Mesenchymal stem cell (in vitro differentiated cells and primary cell): ENCODE measurements at places on chromosomes 4 and X.

DNA sequence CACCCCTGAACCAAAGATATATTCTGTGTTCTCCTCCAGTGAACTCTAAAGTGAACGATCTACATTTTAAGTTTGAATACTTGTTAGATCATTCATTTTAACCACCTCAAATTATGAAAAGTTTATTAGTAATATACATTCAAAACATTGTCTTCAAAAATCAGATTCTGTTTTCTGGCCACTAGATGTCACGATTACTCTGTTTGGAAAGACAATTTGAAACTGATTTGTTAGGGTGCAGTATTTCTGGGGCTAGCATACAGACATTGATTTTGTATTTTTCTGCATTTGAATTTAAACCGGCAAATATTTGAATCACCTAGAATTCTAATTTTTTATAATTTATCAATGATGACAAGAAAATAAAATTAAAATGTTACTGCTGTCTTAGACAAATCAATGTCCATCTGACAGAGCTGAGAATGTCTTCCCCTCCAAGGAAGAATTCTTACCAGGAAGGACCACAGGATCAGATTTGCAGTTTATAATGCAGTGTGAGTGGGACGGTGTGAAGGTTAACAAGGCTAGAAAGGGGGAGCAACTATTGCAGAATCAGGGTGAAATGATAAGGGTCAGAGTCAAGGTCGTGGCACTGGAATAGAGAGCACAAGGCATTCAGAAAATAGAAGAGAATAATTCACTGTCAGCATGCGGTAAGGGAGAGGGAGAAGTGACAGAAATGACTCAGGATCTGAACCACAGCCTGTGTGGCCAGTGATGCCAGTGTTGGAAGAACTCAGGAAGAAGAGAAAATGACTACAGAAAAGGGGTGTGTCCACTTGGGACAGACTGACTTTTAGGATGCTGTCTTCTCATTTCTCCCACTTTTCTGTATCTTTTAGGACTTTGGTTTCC lies 91.6 kb downstream of the ANXA10 start:
- H3K27ac ChIP-seq: no peak overlapping the region
- no peaks in the 10 kb centered on the region for H3K36me3 ChIP-seq
- DNase-seq: peak; percentile 43

GRCh38 chrX:42684065-42684464 lies 93.9 kb downstream of the PPP1R2C start:
- H3K4me1 ChIP-seq: no peaks in the 10 kb centered on the region
- H3K36me3 ChIP-seq: no peaks in the 10 kb centered on the region
- H3K27ac ChIP-seq: no peak overlapping the region
- DNase-seq: no peak

DNA sequence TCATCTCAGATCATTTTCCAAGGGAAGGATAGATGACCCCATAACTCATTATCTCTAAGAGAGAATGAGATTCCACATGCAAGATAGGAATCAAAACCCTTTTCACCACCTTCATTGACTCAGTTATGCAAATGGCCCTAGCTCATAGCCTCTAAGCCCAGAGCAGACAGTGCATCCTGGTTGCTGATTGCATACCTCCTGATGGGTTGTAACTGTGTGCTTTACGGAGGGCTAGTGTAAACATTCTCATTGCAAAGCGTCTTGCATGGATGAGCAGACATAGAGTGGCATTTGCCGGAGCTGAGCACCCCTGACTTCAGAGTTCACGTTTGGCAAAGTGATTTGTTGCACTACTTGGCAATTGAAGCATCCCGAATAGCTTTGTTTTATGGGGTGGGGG lies 151.0 kb downstream of the VCX3A start:
- no peak overlapping the region for H3K27ac ChIP-seq
- DNase-seq: no peak
- no peak overlapping the region for H3K4me3 ChIP-seq
- no peaks in the 10 kb centered on the region for H3K4me1 ChIP-seq
- no peaks in the 10 kb centered on the region for H3K36me3 ChIP-seq

DNA sequence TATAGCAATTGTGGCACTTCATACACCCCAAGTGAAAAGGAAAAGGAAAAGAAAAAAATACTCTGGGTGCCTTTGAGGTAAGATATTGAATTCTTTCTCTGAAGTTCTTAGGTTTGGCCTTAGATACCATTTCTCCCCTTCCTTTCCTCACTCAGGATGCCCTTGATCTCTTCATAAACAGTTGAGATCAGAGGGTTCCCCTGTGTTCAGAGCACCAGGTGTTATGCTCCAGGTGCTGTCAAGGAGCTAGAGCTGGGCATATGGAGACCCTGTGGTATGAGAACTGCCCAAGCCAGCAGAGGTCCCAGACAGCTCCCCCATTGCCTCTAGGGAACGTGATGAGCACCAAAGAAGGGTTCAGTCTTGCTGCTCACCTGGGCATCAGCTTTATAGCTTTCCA lies 17.1 kb upstream of the CD40LG start:
- DNase-seq: no peak
- no peaks in the 10 kb centered on the region for H3K36me3 ChIP-seq
- H3K27me3 ChIP-seq: no peaks in the 10 kb centered on the region
- H3K4me1 ChIP-seq: no peaks in the 10 kb centered on the region

- peak; percentile 22 for DNase-seq
- no peaks in the 10 kb centered on the region for H3K4me1 ChIP-seq
- no peak overlapping the region for H3K4me3 ChIP-seq
- H3K36me3 ChIP-seq: no peaks in the 10 kb centered on the region
- no peaks in the 10 kb centered on the region for H3K27me3 ChIP-seq
Measured at GRCh38 chr4:111400741-111401140, 744.5 kb upstream of the FAM241A start.

DNA sequence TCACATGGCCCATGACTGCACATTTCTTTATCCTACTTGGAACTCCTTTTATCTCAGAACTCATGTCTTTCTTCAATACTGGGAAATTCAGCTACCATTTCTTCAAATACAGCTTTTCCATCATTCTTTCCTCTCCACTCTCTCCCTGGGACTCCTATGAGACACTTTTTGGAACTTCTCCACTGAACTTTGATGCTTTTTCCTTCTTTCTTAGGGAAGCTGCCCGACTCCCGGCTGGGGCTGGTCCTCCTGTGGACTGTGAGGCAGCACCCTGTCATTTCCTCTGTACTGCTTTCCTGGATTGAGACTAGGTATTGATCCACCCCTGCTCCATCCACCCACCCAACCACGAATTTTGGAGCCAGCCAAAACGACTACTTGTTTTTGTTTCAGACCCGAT lies 40.0 kb downstream of the ZFYVE28 start:
- H3K4me1 ChIP-seq: peaks cover 13% of the 10 kb centered on the region
- peaks cover 12% of the 10 kb centered on the region for H3K36me3 ChIP-seq
- no peak for DNase-seq
- H3K27ac ChIP-seq: no peak overlapping the region

GRCh38 chr4:169398316-169398715 lies 127.6 kb upstream of the SH3RF1 start:
- H3K36me3 ChIP-seq: peaks cover 5% of the 10 kb centered on the region
- H3K4me1 ChIP-seq: no peaks in the 10 kb centered on the region
- H3K27me3 ChIP-seq: no peaks in the 10 kb centered on the region
- H3K4me3 ChIP-seq: no peak overlapping the region
- H3K27ac ChIP-seq: no peak overlapping the region

- H3K4me3 ChIP-seq: no peak overlapping the region
- no peak overlapping the region for H3K27ac ChIP-seq
- no peak for DNase-seq
- peaks cover 7% of the 10 kb centered on the region for H3K27me3 ChIP-seq
Measured at GRCh38 chrX:13471269-13471668, 98.1 kb upstream of the EGFL6 start.

- H3K4me1 ChIP-seq: peaks cover 1% of the 10 kb centered on the region
- no peak for DNase-seq
- H3K4me3 ChIP-seq: no peak overlapping the region
- peak overlapping the region; percentile 81 for H3K27ac ChIP-seq
Measured at GRCh38 chr4:58761563-58761962, 1651.4 kb upstream of the IGFBP7 start.

- H3K4me1 ChIP-seq: no peaks in the 10 kb centered on the region
- no peak overlapping the region for H3K4me3 ChIP-seq
- H3K36me3 ChIP-seq: peaks cover 5% of the 10 kb centered on the region
- no peaks in the 10 kb centered on the region for H3K27me3 ChIP-seq
- no peak for DNase-seq
- no peak overlapping the region for H3K27ac ChIP-seq
Measured at GRCh38 chr4:113602646-113603228, 158.8 kb downstream of the CAMK2D start.
